Activated CD8-positive, alpha-beta memory T cell treated with anti-CD3 and anti-CD28 coated beads for 1 hour (primary cell): ENCODE measurements at places on chromosomes 7 and 10.
A peak's percentile ranks its signal among the peaks of the same experiment; 100 is the strongest.

DNA sequence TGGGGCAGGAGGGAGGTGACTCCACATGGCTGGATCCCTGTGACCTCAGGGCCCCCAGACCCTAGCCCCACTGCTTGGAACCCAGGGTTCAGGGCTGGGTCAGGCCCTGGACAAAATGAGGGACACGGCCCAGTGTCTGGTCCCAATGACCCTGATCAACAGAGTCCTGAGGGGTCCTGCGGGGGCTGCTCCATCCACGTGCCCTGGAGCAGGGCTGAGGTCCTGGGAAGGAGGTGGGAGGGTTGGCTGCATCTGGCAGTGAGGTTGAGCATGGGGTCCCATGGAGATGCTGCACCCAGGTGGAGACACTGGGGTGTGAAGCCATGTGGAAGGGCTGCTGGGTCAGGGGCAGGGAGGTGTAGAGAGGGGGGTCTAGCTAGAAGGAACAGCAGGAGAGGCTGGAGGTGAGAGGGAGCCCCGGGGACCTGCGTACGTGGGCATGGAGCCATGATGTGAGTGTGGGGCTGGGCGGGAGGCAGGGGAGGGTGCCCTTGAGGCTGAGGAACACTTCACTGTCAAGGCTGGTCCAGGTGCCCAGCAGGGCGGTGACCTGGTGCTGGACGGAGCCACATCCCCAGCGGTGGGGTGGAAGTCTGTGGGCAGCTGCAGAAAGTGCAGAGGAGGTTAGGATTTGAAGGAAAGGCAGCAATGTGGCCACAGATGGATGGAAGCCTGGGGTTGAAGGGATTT, 604 bp downstream of the SCART1 start:
- no peak for DNase-seq

- DNase-seq = no peak
Measured at GRCh38 chr7:2643386-2644219, 11.8 kb downstream of the TTYH3 start.

DNA sequence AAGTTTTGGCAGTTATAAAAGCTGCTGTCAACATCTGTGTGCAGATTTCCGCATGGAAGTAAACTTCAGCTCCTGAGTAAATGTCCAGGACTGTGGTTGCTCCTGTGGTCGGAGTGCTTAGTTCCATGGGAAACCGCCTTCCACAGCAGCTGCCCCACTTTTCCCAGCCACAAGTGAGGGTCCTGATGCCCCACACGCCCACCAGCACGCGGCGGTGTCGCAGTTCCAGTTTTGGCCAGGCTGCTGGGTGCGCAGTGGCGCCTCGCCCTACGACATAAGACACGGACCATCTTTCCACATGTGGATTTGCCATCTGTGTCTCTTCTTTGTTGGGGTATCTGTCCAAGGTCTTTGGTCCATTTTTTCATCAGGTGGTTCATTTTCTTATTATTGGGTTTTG, 167.1 kb downstream of the DIP2C start:
- no peak for DNase-seq

DNA sequence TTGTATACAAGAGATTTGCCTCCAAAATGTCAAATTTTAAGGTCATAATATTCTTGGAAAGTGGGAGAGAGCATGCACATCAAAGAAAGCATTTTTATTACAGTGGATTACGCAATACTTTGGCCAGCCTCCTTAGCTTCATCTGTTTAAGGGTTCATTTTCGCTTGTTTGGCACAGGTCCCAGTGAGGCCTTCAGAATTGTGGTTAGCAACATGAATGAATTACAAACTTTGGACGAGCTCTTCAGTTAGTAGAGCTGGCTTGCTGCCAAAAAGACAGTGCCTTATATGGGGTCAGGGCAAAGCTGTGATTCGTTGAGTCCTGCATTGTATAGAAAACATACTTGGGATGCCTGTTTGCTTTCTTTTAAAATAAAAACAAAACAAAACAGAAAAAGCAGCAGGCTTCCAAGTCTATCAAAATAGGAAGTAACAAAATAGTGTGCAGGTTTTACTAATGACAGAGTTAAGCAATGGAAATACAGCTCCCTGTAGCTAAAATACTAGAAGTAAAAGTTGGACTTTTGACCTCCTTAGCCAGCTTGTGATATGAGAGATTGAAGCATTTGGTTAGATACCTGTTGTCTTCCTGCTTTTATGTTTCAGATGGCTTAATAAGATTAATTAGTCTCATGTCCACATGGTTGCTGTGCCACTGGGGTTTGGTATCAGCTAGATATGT, 190.8 kb downstream of the MLLT10 start:
- DNase-seq = no peak

GRCh38 chr10:106336874-106337273, 827.6 kb downstream of the SORCS1 start:
- DNase-seq = no peak

- DNase-seq = no peak
Measured at GRCh38 chr7:13945670-13946069, 43.8 kb downstream of the ETV1 start.

GRCh38 chr7:51175316-51175991, 141.2 kb downstream of the COBL start:
- no peak for DNase-seq

- DNase-seq = peak; percentile 38
Measured at GRCh38 chr7:29194594-29195427, at the start of gene CHN2. Gene CHN2 (plus strand): TSS chr7:29194775.

DNA sequence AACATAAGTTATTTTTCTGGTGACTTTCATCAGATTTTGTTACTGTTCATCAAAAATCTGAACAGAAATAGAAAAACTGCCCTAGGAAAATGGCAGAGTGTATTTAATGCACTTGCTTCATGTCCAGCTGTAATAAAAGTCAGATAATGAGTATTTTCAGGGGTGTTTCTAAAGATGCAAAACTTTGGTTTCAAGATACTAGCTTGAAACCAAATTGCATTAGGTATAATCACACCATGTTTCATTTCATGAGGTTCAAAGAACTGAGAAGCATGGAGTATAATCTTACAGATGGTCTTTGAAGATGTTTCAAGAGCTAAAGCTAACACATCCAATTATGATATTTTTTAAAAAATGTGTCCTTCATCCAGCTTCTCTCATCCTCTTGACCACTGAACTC, 128.9 kb downstream of the NRCAM start:
- DNase-seq = no peak

DNA sequence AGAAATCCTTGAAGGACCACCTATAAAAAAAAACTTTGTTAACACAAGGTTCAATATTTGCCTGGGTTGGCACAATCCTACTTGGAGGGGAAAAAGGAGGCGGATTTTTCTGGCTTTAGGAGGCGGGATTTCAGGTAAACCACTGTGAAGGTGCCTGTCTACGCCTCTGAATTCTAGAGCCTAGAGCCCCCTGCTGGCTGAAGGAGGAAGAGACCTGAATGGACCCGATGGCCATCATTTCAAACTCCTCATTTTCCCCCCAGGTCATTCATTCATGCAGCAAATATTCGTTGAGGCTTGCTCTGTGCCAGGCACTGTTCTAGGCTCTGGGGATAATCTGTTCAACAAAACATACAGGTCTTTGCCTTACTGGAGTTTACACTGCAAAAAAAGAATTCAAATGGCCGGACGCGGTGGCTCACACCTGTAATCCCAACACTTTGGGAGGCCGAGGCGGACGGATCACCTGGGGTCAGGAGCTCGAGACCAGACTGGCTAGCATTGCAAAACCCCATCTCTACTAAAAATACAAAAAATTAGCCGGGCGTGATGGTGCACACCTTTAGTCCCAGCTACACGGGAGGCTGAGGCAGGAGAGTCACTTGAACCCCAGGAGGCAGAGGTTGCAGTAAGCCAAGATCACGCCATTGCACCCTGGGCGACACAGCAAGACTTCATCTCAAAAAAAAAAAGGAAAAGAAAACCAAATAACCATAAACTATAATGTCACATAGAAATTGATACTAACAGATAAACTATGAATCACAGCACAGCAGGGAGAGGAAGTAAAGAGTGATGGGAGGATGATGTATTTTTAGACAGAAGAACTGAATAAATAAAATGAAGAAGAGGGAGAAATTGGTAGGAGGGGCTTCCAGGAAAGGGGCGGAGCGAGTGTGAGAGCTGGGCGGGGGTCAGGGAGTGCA, 90.1 kb upstream of the NFE2L3 start:
- DNase-seq = peak; percentile 41
